ENCODE measurements at places on chromosomes 6 and 20.

DNA sequence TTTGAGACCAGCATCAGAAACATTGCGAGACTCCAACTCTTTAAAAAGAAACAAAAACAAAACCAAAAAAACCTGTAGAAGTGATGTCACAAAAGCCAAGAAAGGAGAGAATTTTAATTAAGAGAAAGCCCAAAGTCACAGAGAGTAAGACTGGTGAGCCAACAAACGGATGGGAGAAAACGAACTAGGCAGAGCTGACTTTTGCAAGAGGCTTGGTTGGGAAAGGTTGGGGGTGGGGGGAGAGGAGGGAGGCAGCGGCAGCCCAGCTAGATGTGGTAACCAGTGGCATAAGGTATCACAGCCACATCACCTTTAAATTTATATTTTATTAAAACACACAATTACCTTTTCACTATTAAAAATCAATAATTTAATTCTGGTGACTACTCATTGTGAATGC, 23.5 kb downstream of the NOL7 start:
- DNase-seq, result no peak

DNA sequence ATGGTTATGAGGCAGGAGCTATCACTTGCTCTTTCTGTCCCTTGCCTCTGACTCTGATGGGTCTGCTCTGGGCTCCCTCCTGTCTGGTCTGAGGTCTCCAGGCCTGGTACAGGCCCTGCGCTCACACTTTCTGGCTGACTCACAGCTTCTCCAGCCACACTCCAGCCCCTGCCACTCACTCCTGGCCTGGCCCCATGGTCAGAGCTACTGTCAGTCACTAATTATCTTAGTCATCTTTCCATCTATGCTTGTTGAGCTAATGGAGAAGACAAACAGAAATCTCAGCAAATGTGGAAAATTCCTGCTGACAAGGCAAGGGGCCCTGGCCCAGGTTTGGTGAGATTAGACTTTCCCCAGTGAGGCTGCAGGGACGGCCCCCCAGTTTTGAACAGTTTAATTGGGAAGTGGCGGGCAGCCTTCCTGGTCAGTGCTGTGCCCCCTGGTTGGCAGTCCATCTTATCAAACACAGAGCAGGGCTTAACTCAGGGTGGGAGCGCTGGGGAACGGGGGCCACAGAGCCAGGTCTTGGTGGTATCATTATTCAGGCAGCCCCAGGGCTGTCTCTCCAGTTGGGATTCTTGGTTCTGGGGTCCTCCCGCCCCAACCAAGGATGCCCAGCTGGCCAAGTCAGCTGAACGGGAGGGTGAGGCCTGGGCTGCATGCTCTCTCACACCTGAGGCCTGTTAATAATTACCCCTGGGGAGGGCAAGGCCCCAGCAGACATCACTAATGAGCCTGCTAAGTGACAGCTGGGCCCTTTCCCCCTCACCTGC, 63.4 kb downstream of the VEGFA start:
- DNase-seq, result no peak

- no peak for DNase-seq
Observed at GRCh38 chr6:21438986-21439352, 154.6 kb upstream of the SOX4 start.

GRCh38 chr6:154689493-154690255, 43.5 kb upstream of the SCAF8 start:
- no peak for DNase-seq

DNA sequence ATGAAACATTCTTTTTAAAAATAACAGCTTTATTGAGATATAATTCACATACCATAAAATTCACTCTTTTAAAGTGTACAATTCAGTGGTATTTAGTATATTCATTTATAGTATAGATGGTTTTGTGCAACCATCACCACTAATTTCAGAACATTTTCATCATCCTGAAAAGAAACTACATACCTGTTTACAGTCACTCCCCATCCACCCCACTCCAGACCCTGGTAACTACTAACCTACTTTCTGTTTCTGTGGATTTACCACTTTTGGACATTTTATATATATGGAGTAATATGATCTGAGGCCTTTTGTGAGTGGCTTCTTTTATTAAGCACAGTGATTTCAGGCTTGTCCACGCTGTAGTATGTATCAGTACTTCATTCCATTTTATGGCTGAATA, 2.5 kb upstream of the TMEM217 start:
- DNase-seq, result no peak

- DNase-seq, result peak; percentile 37
Observed at GRCh38 chr20:33262658-33263065, 20.4 kb upstream of the BPIFB1 start.

- no peak for DNase-seq
Observed at GRCh38 chr6:40634429-40634828, 47.3 kb upstream of the LRFN2 start.

DNA sequence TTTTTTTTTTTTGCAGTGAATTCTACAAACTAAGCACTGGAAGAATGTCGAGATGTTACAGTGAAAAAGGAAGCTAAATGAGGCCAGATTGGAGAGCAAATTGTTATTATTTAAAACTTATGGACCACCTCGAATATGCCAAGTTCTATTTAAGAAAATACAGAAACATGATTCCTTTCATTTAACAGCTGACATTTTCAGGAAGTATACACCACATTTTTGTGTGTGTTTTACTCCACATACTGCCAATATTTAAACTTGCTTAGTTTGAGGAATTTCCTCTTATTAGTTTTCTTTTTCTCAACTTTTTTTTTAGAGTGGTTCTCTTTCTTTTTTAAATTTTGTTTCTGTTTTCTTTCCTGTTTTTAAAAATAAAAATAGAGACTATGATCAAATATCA, 37.0 kb upstream of the GCLC start:
- no peak for DNase-seq

- no peak for DNase-seq
Observed at GRCh38 chr20:45316150-45317080, 8.3 kb upstream of the MATN4 start.

GRCh38 chr6:38796006-38796405, 80.9 kb downstream of the DNAH8 start:
- DNase-seq, result no peak

DNA sequence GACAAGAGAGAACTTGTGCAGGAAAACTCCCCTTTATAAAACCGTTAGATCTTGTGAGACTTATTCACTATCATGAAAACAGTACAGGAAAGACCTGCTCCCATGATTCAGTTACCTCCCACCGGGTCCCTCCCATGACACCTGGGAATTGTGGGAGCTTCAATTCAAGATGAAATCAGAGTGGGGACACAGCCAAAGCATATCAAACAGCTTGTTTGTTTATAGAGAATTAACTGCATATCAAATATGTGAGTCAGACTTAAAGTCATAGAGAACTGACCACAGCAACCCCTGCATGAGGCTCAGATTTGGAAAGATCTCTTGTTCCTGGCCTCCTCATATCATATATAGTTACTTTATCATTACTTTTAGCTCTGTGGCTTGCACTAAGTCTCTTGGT, 29.1 kb upstream of the HDAC2 start:
- DNase-seq, result peak; percentile 58

DNA sequence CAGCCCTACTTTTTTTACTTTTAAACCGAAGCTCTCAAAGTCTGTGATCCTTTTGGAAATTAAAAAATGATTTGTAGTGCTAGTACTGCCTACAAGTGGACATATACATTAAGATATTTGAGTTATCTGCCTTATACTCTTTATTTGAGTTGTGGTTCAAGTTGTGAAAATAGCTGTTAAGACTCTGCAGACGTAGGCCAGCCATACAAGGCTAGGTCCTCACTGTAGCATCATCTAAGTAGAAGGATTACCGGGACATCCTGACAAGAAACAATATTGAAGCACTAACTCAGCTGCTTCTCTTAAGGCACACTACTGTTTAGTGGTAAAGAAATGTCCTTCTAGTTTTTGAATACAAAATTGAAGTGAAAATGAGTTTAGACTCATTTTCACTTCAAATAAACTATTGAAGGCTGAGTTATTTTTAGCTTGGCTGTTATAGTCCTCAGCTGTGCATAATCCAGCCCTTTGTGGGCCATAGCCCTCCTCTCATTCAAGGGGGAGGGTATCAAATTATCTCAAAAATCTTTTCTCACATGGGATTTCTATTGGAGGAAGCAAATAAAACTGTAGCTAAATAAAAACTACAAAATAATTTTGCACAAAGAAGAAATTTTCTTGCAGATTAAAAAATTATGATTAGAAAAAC, 68.1 kb downstream of the JAG1 start:
- DNase-seq, result no peak

DNA sequence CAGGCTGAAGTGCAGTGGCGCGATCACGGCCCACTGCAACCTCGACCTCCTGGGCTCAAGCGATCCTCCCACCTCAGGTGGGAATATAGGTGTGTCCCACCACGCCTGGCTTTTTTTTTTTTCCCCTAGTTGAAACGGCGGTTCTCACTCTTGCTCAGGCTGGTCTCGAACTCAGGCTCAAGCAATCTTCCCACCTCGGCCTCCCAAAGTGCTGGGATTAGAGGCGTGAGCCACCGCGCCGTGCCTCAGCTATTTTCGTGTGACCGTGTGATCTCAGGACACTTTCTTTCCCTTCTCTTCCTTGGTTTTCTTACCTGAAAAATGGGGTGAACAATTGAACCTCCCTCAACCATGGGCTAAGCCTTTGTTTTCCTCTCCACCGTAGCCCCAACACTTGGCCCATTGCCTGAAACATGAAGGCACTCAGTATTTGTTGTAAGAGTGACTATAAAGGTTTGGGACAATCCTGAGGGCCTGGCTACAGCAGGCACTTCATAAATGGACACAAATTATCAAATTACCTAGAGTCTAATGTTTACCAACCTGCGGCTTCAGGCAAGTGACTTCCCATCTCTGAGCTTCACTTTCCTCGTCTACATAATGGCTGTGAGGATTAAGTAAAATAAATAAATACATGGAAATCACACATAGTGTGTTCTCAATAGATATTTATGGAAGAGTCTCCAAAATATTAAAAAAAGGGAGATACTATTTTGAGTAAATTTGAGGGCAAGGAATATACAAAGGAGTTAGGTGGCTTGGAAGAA, 31.4 kb upstream of the ID1 start:
- no peak for DNase-seq

DNA sequence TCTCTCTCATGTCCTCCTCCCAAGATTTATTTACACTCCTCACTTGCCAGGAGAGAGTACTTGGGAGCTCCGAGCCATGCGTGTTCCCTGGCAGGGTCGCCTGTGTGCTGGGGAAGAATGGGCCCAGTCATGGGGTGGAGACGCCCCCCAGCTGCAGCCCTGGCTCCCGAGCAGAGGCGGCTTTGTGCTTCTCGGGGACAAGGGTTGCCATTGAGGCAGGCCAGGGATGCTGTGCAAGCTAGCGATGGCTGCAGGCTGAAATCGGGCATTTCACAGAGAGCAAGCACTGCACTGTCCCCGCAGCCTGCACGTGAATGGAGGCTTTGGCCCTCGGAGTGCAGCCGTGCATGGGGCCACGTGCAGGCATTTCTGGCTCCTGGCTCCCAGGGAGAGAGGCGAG, 23.8 kb downstream of the PHACTR3 start:
- no peak for DNase-seq

DNA sequence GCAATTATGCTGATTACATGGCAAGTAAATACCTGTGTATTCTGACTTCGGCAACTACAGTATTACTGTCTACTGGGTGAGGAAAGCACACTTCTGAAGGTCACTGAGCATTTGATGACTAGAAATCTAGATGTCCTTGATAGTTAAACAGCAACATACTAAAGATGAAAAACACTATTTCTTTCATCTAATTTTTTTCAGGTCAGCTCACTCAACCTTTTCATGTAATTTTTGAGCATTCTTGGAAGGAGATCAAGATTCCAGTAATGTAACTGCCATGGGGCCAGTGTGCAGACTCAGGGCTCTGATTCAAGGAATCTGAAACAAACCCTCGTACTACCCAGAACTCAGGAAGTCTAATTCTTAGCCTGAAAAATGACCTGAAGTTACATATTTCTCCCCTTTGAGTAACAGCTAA, 222.6 kb upstream of the TAB2 start:
- peak; percentile 61 for DNase-seq

DNA sequence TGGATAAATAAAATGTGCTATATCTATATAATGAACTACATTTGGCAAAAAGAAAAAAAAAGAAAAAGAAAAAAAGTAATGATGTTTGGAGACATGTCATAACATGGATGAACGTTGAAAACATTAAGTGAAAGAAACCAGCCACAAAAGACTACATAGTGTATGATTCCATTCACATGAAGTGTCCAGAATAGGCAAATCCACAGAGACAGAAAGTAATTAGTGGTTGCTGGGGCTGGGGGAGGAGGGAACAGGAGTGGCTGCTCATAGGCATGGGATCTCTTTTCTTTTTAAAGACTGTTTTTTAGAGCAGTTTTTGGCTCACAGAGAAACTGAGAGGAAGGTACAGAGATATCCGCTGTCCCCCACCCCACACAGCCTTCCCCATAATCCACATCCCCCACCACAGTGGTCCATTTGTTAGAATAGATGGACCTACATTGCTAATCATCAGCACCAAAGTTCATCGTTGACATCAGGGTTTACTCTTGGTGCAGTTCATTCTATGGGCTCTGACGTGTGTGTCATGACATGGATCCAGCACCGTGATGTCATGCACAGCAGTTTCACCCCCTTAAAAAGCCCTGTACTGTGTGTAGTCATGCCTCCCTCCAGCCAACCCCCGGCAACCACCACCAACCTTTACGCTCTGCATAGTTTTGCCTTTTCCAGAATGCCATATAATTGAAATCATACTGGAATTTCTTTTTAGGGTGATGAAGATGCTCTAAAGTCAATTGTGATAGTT, 240.9 kb upstream of the RREB1 start:
- DNase-seq, result no peak

- DNase-seq, result peak; percentile 40
Observed at GRCh38 chr6:112117554-112117953, 30.2 kb downstream of the FAM229B start.

DNA sequence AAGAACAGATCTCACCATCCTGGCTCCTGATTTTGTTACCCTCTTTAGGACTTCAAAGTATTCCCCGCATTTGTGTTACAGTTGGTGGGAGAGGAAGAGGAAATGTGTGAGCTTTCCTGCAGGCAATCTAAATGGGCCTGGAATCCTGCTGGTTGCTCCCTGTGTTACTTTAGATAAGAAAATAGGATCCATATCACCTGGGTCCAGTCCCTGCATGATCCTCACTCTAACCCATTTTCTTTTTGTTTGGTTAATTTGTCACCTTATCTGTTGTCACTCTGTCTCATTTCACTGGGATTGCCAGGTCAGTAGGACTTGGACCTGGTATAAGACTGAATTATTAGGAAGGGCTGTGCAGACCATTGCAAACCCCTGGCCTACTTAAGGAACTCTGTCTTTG, 175.9 kb upstream of the GJE1 start:
- DNase-seq, result no peak

GRCh38 chr6:89352278-89353117, at the start of gene UBE2J1:
UBE2J1 (minus strand) TSS chr6:89352722; CDS start chr6:89352569, 153 bp downstream.
- DNase-seq, result peak; percentile 96

DNA sequence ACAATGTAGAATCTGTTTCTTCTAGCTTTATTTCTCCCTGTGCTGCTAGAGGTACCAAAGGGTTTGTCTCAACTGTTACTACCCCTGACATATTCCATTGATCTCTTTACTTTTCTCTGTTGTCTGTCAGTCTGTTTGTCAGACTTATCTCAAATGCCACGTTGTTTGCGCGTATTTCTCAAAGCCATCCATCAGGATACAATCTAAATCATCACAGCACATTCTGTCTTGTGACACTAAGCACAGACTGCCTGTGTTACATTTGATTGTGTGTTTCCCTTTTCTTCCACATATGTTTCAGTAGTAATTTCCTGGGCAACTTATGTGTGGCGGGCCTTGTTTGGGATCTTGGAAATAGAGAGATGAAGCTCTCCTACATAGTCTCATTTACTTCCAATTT, 30.2 kb upstream of the SERINC3 start:
- DNase-seq, result no peak

- no peak for DNase-seq
Observed at GRCh38 chr20:37864298-37864697, 38.6 kb upstream of the VSTM2L start.
